Activated T-cell treated with anti-CD3 and anti-CD28 coated beads for 24 hours (primary cell): ENCODE measurements at places on chromosomes 12 and 14.
A peak's percentile ranks its signal among the peaks of the same experiment; 100 is the strongest.

GRCh38 chr12:39116861-39117260 lies 211.5 kb upstream of the CPNE8 start:
- no peak for DNase-seq

- no peak for DNase-seq
Observed at GRCh38 chr14:47022721-47023120, 371.1 kb upstream of the RPL10L start.

DNA sequence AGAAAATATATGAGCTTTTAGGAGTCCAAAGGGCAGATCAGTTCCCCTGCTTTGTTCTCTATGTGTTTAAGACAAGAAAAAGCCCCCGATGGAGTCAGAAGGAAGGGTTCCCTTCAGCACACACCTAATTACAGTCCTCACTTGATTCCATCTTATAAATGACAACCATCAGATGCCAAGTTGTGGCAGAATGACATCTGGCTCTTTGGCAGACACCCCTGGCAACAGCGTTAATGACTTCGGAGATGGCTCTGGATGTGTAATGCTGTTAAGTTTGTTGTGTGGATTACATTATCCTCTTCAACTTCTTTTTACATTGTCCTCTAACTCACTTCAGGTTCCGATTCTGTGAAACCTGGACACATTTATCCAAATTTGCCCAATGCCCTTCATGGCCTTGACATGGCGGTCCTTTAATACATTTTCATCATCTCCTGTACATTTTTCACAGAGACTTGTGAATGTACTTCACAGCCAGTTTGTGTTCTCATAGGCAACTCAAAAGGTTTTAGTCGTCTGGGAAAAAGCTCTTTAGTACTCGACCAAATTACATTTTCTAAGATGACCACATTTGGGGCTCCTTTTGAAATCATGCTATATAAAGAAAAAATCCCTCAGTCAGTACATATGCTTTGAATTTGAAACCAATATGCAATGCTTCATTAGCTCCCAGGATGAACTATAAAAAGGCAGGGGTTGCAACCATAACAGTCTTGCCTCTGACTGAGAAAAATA lies 667.8 kb downstream of the NOVA1 start:
- no peak for DNase-seq

- no peak for DNase-seq
Observed at GRCh38 chr12:80830533-80831088, 107.1 kb downstream of the LIN7A start.

DNA sequence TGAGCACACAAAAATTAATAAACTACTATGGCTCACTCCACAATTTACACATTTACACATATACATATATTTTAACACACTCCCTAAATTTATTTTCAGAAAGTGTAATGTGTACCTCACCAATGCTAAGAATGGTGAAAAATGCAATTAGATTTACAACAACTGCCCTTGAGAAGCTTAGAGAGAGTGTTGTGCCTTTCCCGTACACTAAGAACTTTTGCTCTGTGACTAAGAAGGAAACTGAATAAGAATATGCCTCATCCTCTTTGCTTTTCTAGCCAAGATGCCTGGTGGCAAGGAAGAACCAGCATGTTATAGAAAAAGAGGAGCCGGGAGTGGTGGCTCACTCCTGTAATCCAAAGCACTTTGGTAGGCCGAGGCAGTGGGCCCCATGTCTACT lies 62.3 kb downstream of the SINHCAF start:
- DNase-seq, result no peak

GRCh38 chr14:103961928-103962578 lies 19.7 kb upstream of the RD3L start:
- DNase-seq, result no peak

GRCh38 chr12:51275088-51275487 lies 4.9 kb upstream of the SMAGP start:
- DNase-seq, result no peak

GRCh38 chr12:123367511-123367910 lies 2.9 kb upstream of the SBNO1 start:
- DNase-seq, result no peak

DNA sequence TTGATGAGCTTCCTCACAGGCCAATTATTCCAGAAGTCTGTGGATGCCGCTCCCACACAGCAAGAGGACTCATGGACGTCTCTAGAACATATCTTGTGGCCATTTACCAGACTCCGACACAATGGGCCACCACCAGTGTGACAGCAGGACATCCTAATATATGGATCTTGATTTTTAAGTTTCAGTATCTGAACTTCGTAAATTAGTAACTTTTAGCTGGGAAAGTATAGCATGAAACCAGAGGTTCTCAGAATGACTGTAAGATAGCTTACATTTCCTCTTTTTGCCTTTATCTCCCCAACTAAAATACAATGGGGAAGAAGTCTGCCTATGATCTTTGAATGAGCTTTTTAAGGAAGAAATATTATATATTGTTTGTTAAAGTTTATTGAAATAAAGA lies 87.0 kb downstream of the DNAI7 start:
- DNase-seq, result no peak

DNA sequence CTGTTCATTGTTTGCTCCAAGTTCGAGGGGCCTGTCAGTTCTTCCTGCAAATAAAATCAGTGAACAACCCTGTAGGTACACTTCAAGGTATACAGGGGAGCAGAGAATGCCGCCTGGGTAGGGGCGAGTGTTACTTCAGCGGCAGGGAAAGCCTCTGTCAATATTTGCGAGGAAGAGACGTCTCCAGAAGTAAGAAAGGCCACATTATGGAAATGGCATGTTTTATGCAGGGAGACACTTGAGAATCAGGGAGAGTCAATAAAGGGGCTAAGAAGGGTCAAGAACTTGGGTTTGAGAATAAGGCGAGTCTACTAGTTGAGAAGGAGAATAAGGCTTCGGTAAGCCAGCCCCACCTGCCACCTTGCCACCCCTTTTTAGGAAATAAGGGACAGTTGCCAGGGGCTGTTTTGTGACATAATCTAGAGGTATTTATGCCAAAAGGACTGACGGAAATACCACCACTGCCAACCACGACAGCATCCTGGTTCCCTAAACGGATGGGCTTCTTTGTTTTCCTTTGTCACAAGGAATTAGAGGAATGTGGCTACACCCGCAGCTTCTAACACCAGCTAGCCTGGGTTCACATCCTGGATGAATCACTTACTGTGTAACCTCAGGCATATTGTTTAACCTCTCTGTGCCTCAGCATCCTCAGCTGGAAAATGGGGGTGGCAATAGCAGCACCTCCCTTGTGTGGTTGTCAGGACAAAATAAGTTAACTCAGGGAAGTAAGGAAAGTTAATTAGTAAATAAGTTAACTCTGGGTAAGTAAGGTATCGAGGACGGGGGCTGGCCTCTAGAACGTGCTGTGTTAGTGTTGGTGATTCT lies 67.7 kb downstream of the EID3 start:
- DNase-seq, result no peak

GRCh38 chr12:4047421-4047820 lies 174.2 kb upstream of the PARP11 start:
- no peak for DNase-seq

- DNase-seq, result no peak
Observed at GRCh38 chr12:57553343-57554202, 3.7 kb downstream of the KIF5A start.

DNA sequence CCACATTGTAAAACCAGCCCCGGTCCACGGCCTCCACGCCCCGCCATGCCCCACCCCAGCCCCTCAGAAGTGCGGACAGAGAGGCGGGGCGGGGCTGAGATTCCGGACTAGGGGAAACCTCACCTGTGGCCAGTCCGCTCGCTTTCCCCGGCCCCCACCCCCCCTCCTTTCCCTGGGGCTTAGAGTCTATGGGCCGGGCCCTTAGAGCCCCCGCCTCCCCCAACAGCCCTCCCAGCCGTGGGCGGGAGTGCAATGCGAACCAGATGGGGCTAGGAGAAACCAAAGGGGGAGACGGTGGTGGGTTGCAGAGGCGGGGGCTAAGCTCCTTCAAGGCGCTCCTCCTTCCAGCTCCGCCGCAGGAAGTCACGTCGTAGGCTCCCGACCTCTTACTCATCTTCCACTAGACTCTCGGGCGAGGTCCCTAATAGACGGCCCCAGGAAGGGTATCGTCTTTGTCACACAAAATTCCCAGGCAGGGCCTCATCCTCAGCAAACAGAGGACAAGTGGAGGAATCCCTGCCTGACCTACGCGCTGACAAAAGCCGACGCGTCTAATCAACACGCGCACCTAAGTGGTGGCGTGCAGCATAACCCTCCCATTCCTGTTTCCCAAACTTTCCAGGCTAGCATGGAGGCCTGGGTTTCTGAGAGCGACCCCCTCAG lies 1.1 kb upstream of the NAB2 start:
- peak; percentile 78 for DNase-seq

DNA sequence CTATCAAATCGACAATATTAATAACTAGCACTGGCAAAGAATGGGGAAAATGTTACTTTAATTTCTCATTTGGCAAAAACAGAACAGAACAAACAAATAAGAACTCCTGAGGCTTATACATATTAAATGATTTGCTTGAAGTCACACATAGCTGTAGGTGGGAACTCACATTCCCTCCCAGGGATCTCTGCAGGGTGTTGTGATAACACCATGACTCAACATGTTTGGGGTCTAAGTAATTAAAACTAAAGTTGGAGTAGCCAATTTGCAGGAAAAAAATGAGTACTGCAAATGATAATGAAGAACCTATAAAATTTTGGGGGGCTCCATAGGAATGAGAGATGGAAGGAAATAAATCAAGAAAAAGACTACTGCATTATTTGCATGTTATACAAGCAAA lies 27.5 kb downstream of the UNC79 start:
- DNase-seq, result no peak

DNA sequence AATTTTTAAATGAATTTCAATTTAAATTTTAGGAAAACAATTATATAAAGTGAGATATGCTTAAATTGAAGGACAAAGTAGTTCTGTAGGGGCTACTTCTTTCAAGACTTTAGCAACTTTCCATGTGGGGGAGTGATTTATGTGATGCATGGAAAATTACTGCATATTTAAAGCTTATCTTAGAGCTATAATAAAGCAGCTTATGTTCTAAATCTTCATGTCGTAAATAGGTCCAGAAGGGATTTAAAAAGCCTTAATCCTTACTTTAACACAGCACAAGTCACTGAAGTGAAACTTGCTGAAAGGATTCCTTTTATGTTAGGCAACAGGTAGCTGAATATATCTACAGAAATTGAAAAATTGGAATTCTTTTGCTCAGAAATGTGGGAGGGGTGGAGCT lies 340.4 kb downstream of the NAV3 start:
- DNase-seq, result no peak
